ENCODE measurements at places on chromosomes 3 and 15.

DNA sequence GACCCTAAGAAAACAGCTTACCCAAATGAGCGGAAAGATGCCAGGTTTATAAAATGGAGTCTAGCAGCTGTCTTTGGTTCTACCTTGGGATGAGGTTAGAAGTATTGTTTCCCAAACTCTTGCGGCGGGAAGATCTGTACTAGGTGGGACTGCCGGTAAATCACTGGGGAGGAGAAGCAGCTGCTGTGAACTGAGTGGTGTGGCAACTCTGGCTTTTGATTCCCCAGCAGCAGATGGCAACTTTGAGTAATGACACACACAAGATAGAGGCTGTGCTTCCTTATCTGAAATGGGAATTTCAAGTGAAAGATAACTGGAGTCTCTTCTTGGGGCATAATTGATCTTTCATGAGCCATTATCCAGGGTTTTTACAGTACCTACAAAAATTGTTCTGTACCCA lies 184.9 kb downstream of the ATG7 start:
- no peak for DNase-seq

DNA sequence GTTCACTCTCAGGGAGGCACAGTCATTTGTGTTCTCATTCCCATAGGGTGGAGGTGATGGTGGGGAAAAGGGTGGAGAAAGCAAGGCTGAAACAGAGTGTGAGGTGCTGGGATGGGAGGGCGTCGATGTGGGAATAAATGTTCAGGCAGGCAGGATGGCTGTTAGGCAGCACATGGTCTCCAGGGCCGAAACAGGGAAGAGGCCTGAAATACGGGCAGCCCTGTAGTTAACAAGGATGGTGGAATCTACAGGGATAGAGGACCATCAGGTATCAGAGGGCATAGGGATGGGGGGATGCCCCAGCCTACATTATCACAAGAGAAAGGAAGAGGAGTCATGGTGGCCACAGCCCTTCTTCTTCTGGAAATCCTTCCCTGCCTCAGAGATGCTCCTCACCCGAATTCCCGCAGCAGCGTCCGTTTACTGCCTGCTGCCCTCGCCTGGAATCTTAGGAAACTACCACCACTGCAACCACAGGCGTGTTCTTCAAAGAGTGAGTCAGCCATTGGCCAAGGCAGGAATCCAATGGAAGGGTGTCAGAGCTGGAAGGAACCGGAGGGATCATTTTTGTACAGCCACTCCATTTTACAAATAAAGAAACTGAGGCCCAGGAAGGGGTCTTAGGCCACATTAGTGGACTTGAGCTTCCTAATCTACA lies 49.7 kb upstream of the POMGNT2 start:
- DNase-seq = no peak

GRCh38 chr3:167843886-167844285 lies 108.4 kb downstream of the SERPINI1 start:
- no peak for DNase-seq

GRCh38 chr15:77542491-77543001 lies 90.2 kb downstream of the LINGO1 start:
- DNase-seq = no peak

DNA sequence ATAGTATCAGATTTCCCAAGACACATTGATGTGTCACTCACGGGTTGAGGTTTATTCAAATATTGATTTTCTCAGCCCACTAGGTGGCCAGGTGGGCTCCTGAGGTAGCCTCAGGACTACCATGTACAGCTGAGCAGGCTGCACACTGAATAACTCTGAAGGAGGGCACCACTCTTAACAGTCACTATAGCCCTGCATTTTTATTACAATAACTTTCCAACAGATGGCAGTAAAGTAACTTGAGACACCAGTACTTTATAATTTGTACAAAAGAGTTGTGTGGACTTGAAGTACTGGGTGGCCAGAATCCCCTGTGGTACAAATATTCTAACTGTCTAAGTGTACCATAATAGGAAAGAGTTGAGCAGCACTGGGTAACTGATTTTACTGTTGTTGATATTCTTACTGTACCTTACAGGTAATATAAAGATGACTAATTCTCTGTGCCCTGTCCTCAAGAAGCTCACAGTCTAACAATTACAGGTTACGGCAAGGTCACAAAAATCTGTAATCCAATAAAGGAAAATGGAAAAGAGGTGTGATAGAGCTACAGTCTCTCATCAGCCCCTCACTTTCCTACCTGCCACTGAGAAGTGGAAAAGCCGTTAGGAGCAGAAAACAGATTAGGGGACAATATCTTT lies 76.0 kb downstream of the ETFA start:
- no peak for DNase-seq

DNA sequence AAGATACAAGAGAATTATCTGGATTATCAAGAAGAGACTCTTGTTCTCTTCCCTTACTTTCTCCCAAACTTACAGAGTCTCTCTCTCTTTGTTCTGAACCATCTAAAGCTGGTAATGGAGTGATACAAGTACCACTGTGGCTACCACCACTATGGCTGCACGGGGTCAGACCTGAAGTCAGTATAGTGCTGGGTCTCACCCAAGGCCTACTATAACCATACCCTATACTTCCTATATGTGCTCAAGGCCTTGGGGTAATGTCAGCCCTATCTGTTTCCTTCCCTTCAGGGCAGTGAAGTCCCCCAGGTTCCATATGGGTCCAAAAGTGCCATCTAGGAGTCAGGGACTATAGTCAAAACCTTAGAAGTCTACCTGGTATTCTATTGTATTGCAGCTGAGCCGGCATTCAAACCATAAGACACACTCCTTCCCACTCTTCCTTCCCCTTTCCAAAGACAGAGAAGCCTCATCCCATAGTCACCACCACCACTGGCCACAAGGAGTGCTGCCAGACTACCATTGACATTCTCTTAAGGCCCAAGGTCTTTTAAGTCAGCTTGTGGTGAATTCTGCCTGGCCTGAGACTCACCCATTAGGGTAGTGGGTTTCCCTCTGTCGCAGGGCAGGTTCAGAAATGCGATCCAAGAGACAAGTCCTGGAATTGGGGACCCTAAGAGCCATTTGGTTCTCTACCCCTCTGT lies 615.0 kb upstream of the NECTIN3 start:
- no peak for DNase-seq

DNA sequence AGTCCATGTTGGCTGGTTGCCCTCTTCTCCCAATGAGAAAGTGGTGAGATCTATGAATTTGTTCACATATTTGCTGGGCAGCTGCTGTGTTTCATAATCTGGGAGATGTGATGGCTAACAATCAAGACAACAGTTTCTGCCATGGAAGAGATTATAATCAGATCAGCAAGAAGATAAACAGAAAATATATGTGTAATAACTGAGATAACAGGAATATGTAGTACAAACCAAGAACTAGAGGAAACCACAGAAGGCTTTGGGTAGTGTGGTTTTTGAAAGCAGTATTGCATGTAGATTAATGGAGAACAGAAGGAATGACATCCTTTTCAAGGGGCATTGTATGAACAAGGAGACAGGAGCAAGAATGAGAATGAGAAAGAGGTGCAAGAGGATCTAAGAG lies 12.2 kb upstream of the CSTA start:
- DNase-seq = no peak

DNA sequence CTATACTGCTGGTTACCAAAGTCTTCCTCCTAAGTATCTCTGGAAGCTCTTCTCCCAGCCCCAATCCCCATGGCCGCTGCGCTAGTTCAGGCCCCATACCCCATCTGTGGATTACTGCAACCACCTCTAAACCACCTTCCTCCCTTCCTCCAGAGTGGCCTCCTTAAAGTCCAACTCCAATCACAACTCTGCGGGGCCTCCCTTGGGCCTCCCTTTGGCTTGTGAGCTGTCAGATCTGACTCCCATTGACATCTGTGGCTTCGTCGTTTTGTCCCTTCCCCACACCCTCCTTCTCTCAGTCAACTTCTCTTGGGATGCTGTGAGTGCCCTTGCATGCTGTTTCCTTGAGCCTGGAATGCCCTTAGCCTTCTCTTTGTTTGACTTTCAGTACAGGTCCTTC lies 9.3 kb upstream of the HRH1 start:
- no peak for DNase-seq

- no peak for DNase-seq
Observed at GRCh38 chr3:197186887-197187588, 111.4 kb downstream of the DLG1 start.

- no peak for DNase-seq
Observed at GRCh38 chr15:90891346-90891949, 7.1 kb downstream of the FES start.

- DNase-seq = no peak
Observed at GRCh38 chr3:51500632-51501131, 867 bp upstream of the DCAF1 start.

GRCh38 chr3:69094467-69095205 lies 9.9 kb downstream of the ARL6IP5 start:
- DNase-seq = no peak

GRCh38 chr3:150391161-150391560 lies 16.9 kb upstream of the TSC22D2 start:
- no peak for DNase-seq

- no peak for DNase-seq
Observed at GRCh38 chr3:24363242-24363641, 131.4 kb downstream of the THRB start.

All from stimulated activated CD4-positive, alpha-beta T cell treated with anti-CD3 and anti-CD28 coated beads, Interleukin-1b, Interleukin-23, amount 100 ng/mL, for 1 hour (primary cell).